T-helper 2 cell (primary cell): ENCODE measurements at places on chromosomes 2 and 18.

- DNase-seq: no peak
Observed at GRCh38 chr2:195586062-195586714, 70.8 kb upstream of the SLC39A10 start.

- DNase-seq: no peak
Observed at GRCh38 chr2:171393487-171393886, 40.3 kb downstream of the METTL8 start.

- no peak for DNase-seq
Observed at GRCh38 chr18:10301831-10302483, 152.5 kb upstream of the APCDD1 start.

- no peak for DNase-seq
Observed at GRCh38 chr2:26883956-26884355, 36.0 kb downstream of the DPYSL5 start.

- no peak for DNase-seq
Observed at GRCh38 chr2:206354129-206354528, 79.7 kb downstream of the ZDBF2 start.

DNA sequence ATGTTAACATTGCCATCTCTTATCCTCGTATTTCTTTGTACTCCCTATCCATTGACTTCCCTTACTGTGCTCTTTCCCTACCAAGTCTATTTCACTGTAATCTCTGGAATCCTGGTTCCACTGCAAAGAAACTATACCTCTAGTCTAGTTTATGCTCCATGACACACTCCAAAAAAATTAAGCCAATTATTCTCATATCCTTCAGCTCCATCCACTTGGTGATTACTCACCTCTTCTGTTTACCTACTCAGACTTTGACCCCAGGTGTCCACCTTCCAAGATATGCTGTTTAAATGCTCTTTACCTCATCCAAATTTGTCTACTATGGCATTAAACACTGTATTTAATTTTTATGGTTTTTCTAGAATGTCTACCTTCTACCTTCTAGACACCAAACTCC lies 137.9 kb downstream of the ATAD2B start:
- DNase-seq: no peak

DNA sequence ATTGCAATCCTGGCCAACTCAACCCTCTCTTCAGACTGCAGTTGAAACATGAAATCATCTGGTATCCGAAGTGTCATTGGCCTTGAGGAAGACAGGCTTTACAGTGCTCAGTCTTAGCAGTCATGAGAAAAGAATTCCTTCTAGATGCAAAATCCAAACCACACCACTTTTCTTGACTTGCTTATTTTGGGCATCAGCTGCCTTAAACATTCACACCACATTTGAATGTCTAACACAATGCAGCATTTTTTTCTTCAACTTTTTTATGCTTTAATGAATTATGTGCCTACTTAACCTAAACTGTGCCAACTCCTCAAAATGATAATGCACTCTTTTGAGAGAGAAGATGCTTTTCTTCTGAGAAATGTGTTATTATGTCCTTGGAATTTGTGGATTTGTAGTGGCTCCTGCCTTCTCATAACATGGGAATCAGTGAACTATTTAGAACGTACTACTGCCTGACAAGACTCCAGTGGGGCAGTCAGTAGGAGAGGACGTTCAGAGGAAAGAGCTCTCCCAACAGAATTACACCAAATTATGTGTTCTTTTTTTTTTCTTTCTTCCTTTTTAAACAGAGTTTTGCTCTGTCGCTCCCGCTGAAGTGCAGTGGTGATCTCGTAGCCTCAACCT lies 3.2 kb upstream of the FAM98A start:
- DNase-seq: no peak

DNA sequence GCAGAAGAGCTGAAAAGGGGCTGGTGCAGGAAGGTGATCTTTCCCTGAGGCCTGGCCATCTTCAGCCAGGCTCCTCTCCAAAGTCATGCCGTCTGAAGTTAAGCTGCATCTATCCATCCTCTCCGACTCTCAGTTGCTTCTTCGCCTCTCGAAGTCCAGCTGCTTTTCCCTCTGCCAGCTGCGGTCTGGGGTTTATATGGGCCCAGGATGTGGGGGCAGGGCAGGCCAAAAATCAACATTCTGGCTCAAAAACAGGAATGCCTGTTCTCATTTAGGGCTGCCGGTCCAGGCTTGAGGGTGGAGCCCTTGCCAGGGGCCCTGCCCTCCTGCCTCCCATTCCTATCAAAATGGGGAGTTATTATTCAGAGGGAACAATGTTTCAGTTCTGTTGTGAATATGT lies 31.2 kb downstream of the CREG2 start:
- no peak for DNase-seq

DNA sequence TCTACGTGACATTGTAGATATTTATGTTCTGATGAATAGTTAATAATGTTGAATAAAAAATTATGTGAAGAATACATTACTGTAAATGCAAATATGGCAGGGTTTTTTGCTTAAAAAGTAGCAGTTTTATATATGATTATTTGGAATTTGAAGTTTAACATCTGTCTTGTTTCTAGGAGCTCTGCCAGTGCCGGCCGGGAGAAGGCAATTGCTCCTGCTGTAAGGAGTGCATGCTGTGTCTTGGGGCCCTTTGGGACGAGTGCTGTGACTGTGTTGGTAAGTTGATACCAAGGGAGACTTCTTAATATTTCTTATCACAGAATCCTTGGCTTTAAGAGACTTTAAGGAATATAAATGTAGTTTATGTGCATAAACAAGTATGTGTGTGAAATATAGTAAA lies 25.2 kb downstream of the TWSG1 start:
- DNase-seq: no peak

DNA sequence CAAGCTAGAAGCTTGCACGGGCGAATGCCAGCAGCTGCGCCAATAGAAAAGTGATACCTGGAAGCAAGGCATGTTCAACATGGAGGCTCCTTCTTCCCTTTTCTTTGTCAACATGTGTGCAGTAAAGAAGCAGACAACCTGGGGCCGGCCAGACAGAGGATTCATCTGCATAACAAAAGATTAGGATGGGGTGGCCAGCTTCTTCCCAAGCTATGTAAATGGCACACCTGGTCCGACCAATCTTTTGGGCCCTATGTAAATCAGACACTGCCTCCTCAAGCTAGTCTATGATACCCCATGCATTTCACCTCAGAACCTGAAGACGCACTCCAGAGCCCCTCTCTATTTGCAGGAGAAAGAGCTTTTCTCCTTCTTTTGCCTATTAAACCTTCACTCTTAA lies 66.4 kb upstream of the TGFA start:
- no peak for DNase-seq

GRCh38 chr2:98296440-98296839 lies 49.8 kb upstream of the CNGA3 start:
- DNase-seq: no peak

DNA sequence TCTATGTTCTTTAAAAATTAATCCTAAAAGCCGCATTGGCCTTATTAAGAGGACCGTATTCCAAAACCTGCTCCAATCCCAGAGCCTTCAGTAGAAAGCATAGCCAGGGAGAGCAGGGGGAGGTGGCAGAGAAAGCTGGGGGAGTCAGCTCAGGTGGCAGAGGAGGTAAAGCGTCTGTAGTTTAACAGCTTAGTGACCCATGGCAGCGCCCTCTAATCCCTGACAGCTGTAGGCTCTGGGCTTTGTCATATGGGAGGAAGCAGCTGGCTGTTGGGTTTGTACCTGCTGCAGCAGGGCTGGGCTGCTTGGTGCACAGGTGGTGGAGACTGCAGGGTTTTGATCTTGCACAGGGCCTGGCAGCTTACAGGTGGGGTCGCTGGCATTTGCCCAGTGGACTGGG lies 50.6 kb downstream of the THNSL2 start:
- no peak for DNase-seq

DNA sequence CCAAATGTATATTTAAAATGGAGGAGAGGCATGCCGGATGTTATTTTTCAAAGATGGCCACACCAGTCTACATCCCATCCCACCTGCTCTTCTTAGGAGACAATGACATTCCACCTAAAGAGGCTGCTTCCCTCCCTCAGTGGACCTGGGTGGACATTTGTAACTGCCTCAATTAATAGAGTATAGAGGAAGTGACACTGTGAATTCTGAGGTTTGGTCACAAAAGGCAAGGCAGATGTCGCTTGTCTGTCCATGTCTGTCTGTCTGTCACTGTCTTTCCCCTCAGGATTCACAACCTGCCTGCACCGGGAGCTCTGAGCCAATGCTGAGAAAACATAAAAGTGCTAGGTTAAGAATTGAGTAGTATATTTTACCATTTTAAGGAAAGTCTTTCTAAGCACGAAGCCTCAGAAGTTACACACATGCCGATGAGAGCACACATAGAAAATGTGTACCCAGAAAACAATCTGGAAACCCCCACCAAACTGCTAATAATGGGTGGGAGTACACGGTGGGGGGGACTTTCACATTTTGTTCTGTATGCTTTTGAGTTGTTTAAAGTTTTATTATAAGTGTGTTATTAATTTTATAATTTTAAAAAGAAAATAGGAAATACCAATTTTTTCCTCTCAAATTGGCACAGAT lies 21.0 kb downstream of the MIB1 start:
- DNase-seq: no peak

GRCh38 chr18:48548011-48548771 lies 9.4 kb downstream of the CTIF start:
- DNase-seq: no peak

DNA sequence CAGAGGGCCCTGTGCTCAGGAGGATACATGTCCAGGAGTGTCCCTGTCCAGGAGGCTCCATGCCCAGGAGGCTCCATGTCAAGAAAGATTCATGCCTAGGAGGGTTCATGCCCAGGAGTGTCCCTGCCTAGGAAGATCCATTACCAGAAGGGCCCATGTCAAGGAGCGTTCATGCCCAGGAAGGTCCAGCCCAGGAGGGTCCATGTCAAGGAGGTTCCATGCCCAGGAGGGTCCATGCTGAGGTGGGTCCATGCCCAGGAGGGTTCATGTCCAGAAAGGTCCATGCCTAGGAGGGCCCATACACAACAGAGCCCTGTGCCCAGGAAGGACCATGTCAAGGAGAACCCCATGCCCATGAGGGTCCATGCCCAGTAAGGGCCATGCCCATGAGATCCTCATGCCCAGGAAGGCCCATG lies 7.0 kb downstream of the GPR35 start:
- DNase-seq: no peak

DNA sequence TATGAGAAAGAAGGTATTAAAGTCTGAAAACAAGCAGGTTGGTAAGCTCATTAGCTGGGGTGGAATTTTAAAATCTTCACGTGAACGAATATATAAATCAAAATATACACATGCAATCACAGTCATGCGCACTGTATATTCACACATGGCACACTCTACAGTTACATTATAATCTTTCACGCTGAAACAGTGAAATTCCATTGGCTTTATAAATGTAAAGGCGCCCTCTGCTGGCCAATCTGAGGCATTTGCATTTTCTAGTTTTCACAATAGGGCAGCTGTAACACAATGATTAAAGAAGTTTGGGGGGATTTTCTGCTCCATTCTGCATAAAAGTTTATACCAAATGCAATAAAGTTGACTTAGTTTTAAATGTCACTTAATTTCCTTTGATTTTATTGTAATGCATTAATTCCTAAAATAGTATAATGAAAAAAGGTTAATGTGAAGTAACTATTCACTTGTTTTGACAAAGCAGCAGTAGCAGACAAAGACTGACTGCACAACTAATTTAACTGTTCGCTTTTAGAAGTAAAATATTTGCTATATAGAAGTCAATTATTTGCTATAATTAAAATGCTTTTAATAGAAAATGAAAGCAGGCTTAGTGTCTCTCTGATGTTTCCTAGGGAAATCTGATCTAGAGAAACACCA lies 17.2 kb downstream of the IFIH1 start:
- peak; percentile 70 for DNase-seq
